ENCODE measurements at places on chromosomes 4 and X. TPM values are rescaled to one million over a fixed set of nuclear protein-coding genes. Genes with fewer than 3 reads are reported as not detected.

DNA sequence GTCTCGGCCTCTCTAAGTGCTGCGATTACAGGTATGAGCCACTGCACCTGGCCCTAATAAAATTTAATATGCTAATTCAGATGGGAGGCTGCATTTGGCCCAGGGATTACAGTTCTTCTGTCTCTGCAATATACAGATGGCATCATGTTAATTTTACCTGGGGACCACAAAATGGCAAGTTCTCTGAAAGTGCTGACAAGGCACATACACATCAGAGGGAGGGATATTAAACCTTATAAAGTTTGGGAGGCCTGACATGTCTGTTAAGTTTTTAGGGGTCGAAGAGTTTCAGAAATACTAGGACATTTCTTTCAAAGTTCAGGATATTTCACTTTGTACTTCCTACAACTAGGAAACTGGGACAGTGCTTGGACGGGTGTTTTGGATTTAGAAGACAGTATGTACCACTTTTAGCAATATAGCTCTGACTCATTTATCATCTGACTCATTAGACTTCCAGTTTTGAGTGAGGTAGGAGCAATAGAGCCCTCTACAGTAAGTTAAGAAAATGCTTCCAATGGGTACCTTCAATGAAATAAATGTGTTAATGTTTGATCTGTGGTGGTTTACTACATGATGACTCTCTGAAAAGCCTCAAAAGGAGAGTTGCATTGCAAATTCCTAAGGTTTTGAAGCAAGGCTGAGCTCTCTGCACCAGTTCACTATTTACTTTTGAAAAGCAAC, 981.0 kb upstream of the HS3ST1 start:
- DNase-seq: no peak

- DNase-seq: no peak
These were observed 290.8 kb upstream of the GIMD1 start for GRCh38 chr4:106659371-106659770.

DNA sequence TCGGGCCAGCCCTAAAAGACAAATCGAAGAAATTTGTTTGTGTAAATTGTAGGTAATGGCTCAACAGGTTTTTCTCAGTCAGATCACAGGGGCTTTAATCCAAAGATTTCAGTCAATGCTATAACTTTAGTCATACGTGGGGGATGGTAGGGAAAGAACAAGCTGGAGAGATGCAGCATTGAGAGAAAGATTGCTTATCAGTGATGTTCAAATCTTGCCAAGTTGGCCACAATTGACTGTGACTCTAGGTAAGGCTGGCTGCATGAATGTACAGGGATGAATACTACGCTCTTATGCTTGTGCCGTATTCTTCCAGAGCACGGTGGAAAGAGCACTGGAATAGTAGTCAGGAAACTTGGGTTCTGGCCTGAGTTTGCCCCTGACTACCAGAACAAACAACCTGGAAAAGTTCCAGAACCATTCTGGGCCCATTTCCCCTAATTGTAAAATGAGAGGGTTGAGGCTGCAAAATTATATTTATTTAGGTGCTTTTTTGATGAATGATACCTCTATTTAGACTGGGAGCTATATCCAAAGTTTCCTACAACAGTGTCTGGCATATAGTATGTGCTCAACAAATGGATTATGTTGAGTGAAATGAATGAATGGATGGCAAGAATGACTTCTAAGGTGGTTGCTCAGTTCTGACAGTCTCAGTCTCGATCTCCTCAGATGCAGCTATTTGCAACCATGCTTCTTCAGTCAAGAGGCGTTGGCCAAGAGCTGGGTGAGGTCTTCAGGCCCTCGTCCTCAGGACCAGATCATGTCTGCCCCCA, 44.4 kb downstream of the TSC22D3 start:
- DNase-seq: no peak

GRCh38 chr4:166399021-166399420, 526.0 kb downstream of the TLL1 start:
- DNase-seq: no peak

DNA sequence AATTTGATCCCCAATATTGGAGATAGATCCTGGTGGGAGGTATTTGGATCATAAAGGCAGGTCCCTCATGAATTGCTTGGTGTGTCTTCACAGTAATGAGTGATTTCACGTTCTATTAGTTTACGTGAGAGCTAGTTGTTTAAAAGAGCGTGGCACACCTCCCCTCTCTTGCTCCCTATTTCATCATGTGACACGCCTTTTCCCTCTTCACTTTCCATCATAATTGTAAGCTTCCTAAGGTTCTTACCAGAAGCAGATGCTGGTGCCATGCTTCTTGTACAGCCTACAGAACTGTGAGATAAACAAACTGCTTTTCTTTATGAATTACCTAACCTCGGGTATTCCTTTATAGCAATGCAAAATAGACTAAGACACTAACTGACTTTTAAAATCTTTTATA, 34.0 kb upstream of the FMR1 start:
- DNase-seq: no peak

DNA sequence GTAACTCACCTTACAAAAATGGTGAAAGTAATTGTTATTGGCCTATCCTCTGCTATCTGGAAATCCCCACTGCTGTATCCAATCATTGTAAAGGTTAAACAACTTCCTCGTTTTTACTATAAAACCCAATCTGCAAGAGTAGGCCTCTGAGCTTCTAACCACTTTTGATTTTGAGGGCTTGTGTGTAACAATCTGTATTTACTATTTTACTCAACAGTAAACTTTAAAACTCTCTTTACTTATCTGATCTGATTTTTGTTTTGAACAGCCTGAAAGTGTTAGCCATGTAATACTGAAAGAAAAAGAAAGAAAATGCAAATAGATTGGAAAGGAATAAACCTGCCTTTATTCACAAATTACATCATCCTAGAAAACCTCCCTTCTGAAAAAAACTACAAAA, 63.1 kb downstream of the SLC10A7 start:
- DNase-seq: no peak

DNA sequence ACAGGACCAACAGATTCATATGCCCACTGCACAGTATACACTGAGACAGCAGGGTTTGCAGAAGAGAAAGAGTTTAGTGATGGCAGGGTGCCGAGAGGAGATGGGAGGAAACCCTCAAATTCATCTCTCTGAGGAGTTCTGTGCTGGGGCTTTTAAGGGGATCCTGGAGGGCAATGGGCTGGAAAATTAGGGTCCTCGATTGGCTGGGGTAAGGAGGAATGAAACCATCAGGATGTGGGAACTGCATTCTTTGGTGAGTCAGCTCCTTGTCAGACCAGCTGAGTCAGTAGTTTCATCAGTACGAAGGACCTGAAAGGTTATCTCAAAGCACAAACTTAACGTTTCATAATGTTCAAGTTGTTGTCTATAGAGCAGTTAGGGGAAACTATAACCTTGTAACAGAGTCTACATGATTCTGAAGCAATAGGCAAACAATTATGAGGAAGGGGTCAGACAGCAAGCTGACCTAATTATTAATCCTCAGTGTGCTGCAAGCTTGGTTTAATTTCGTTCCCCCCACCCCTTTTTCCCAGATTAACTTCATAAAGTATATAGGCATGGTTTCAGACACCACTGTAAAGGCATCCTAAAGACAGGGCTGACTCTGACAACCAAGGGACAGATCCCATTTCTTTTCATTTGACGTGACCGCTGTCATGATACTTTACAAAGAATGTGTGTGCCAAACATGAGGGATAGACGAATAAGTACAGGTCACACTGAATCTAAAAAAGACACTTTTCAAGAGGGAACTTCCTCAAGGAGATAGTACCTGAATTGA, 1.5 kb upstream of the MSMO1 start:
- DNase-seq: no peak

DNA sequence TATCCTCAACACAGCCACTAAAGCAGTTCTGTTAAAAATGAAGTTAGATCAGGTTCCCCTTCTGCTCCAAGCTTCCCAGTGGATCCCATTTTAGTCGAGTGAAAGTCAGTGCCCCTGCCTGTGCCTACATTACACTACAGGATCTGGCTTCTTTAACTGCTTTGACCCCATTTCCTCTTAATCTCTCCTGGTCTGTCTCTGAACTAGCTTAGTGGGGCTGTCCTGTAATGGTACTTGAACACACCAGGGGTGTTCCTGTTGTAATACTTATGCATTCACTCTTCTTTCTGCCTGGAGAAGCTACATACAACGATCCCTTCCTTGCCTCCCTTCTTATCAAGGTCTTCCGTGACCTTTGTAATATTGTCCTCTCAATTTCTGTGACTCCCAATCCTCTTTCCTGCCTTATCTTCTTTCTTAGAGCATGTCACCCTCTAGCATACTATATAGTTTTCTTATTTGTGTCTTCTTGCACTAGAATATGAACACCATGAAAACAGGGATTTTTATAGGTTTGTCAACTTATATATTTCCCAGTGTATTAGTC, 16.7 kb downstream of the ARSJ start:
- no peak for DNase-seq

GRCh38 chr4:181319629-181320028, 923.6 kb upstream of the TENM3 start:
- DNase-seq: no peak

ADH5 gene
- 96.3 TPM for total RNA-seq

TRIM60 gene
- not detected for total RNA-seq

CTAG1B gene
- not detected for total RNA-seq

Measured in psoas muscle (tissue), 8 donors.